ENCODE measurements at places on chromosomes 16 and 17. TPM values are rescaled to one million over a fixed set of nuclear protein-coding genes. Genes with fewer than 3 reads are reported as not detected.

The LYRM9 gene
- total RNA-seq = 3.7 TPM

The MYO15A gene
- 0.44 TPM for total RNA-seq

The SDK2 gene
- not detected for total RNA-seq

The SPATA22 gene
- not detected for total RNA-seq

The RASL10B gene
- total RNA-seq = 0.57 TPM

The KRT25 gene
- not detected for total RNA-seq

The CHST4 gene
- total RNA-seq = not detected

The INO80E gene
- 13.9 TPM for total RNA-seq

The CCL14 gene
- 11.5 TPM for total RNA-seq

The TLCD3B gene
- total RNA-seq = 0.16 TPM

The GPRC5C gene
- total RNA-seq = 0.49 TPM

All from bladder microvascular endothelial cell (primary cell).